ENCODE measurements at places on chromosomes 5 and 9.

DNA sequence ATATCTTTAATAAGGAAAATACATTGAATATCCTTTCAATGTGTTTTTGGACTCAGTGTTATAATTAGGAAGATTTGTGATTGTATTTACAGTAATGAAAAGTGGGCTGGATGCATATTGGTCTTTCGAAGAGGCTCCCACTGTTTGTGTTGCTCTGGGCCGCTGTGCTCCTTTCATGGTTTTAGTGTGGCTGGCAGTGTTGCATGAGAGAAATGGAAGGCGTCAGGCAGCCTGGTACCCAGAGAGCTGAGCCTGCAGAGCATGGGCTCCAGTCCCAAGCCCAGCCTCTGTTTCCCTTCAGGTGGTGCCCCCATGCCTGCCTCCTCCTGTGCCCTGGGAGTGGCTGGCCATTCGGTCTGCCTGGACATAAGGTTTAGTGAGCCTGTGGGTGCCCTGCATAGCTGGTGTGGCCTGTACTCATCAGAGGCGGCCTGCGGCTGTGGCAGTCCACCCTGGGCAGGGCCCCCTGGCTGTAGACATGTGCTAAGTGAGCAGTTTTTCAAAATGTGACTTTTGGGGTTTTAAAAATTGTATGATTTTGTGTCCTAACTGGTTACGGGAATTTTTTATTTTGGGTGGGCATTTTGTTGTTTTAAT, 27.4 kb upstream of the FAM120AOS start:
- DNase-seq = no peak

DNA sequence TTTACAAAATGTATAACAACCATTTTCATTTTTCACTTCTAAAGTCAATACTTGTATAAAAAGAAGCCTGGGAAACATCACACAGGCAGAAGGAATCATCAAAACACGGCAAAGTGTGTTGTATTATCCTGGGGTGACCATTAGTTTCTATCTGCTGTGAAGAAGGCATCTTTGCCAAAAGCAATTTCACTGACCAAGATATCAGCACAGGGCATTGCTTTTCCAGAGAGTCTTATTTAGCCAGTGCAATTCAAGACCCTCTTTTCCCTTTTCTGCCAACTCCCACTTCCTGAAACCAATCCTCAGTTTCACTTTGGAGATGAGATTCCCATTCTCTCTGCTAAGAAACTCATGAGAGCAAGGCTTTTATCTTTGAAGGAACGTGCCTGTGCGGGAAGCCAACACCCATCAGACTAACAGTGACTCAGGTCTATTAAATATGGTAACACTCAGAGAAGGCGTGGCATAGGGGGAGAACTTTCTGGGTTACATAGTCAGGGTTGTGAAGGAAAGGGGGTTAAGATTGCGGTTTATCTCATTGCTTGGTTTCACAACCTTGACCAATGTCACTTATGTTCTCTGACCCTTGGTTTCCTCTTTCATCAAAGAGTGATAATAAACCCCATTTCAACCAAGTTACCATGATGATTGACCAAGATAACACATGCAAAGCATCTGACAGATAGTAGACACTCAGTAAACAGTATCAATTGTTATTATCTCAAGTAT, 666.9 kb upstream of the KLF4 start:
- DNase-seq = no peak

- DNase-seq = no peak
Observed at GRCh38 chr9:99720455-99721050, 101.1 kb upstream of the NR4A3 start.

GRCh38 chr5:8954801-8955200, 591.1 kb downstream of the SEMA5A start:
- no peak for DNase-seq

- no peak for DNase-seq
Observed at GRCh38 chr5:115818821-115819220, 2.4 kb upstream of the CDO1 start.

GRCh38 chr9:127509261-127509954, 58.1 kb downstream of the LRSAM1 start:
- DNase-seq = no peak

GRCh38 chr5:110377943-110378342, 348.5 kb downstream of the TMEM232 start:
- DNase-seq = no peak

GRCh38 chr5:168793841-168794837, 215.0 kb upstream of the PANK3 start:
- DNase-seq = no peak
